Activated CD8-positive, alpha-beta T cell treated with anti-CD3 and anti-CD28 coated beads for 36 hours (primary cell): ENCODE measurements at places on chromosomes 5 and 9. TPM values are rescaled to one million over a fixed set of nuclear protein-coding genes. Genes with fewer than 3 reads are reported as not detected.

- H3K27ac ChIP-seq = no peak overlapping the region
- no peak overlapping the region for H3K4me3 ChIP-seq
- H3K36me3 ChIP-seq = no peaks in the 10 kb centered on the region
- H3K27me3 ChIP-seq = no peaks in the 10 kb centered on the region
Observed at GRCh38 chr9:131366761-131367401, 27.0 kb upstream of the PRRC2B start.

- peaks cover 6% of the 10 kb centered on the region for H3K4me1 ChIP-seq
- H3K27me3 ChIP-seq = no peaks in the 10 kb centered on the region
Observed at GRCh38 chr9:135802876-135803419, 101.0 kb downstream of the KCNT1 start.

DNA sequence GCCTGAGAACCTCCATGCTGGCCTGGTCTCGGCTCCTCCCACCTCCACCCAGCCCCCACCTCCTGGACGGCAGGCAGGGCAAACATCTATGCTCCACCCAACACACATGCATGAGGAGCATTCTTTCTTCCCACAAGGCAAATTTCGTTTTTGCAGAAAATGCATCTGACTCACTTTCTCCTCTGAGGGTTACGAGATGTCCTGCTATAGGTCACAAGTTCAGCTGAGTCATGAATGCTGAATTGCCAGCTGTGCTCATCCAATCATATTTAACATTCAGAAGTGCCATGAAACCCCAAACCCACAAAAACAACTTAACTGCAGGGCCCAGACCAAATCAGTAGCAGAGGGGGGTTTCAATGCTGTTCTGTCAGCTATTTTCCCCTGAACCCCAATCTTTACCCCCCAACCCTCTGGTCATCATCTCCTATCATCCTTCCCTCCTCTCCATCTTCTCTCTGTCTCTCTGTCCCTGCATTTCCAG lies 39.0 kb upstream of the OSMR start:
- peaks cover 15% of the 10 kb centered on the region for H3K27me3 ChIP-seq
- no peaks in the 10 kb centered on the region for H3K36me3 ChIP-seq
- H3K4me1 ChIP-seq = peaks cover 8% of the 10 kb centered on the region
- DNase-seq = peak; percentile 25
- H3K4me3 ChIP-seq = no peak overlapping the region
- no peak overlapping the region for H3K27ac ChIP-seq

GRCh38 chr5:91189480-91190313 lies 193.4 kb downstream of the ARRDC3 start:
- no peaks in the 10 kb centered on the region for H3K4me1 ChIP-seq
- peaks cover 6% of the 10 kb centered on the region for H3K27me3 ChIP-seq
- no peak overlapping the region for H3K4me3 ChIP-seq
- H3K36me3 ChIP-seq = no peaks in the 10 kb centered on the region
- no peak for DNase-seq

Gene TMEM167A
- 78.6 TPM for total RNA-seq

Gene CKMT2
- not detected for total RNA-seq

- no peak overlapping the region for H3K4me3 ChIP-seq
- no peak overlapping the region for H3K27ac ChIP-seq
- peaks cover 33% of the 10 kb centered on the region for H3K36me3 ChIP-seq
- peaks cover under 1% of the 10 kb centered on the region for H3K4me1 ChIP-seq
Observed at GRCh38 chr9:128175102-128175563, 15.1 kb downstream of the BBLN start.

Gene MBLAC2
- total RNA-seq = 4.9 TPM

GRCh38 chr9:99722877-99723276 lies 98.8 kb upstream of the NR4A3 start:
- peaks cover 34% of the 10 kb centered on the region for H3K4me1 ChIP-seq
- H3K27ac ChIP-seq = no peak overlapping the region

- H3K4me3 ChIP-seq = no peak overlapping the region
- DNase-seq = no peak
- peaks cover 9% of the 10 kb centered on the region for H3K27me3 ChIP-seq
- no peaks in the 10 kb centered on the region for H3K4me1 ChIP-seq
- no peaks in the 10 kb centered on the region for H3K36me3 ChIP-seq
- no peak overlapping the region for H3K27ac ChIP-seq
Observed at GRCh38 chr9:98558575-98558974, 150.2 kb downstream of the GABBR2 start.

- no peak overlapping the region for H3K27ac ChIP-seq
- no peaks in the 10 kb centered on the region for H3K27me3 ChIP-seq
- DNase-seq = no peak
- peaks cover 33% of the 10 kb centered on the region for H3K36me3 ChIP-seq
- peaks cover 3% of the 10 kb centered on the region for H3K4me1 ChIP-seq
Observed at GRCh38 chr9:7180247-7180646, 422.5 kb downstream of the KDM4C start.

- DNase-seq = no peak
- H3K36me3 ChIP-seq = no peaks in the 10 kb centered on the region
- H3K27me3 ChIP-seq = no peaks in the 10 kb centered on the region
- no peaks in the 10 kb centered on the region for H3K4me1 ChIP-seq
- H3K4me3 ChIP-seq = no peak overlapping the region
Observed at GRCh38 chr5:10499066-10499465, 57.4 kb downstream of the ROPN1L start.

Gene SHOC1
- not detected for total RNA-seq

Gene LECT2
- total RNA-seq = not detected

Gene CCNI2
- 8.7 TPM for total RNA-seq

DNA sequence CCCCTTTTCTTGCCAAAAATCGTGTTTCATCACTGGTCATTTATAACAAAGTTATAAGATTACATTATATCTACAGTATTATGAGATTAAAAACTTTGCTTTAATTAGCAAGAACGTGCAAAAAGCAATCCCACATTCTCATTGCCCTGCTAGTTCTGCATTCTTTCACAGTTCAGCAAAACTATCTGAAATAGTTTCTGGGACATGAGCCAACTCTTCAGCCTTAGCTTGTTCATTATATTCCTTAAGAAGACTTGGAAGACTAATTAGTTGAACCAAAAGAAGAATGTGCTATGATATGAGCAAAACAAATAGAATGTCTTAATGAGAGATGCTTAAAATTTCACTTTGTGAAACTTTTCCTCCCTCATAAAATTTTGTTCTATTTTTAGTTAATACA lies 76.7 kb downstream of the ITGA1 start:
- no peak overlapping the region for H3K4me3 ChIP-seq
- no peak for DNase-seq

DNA sequence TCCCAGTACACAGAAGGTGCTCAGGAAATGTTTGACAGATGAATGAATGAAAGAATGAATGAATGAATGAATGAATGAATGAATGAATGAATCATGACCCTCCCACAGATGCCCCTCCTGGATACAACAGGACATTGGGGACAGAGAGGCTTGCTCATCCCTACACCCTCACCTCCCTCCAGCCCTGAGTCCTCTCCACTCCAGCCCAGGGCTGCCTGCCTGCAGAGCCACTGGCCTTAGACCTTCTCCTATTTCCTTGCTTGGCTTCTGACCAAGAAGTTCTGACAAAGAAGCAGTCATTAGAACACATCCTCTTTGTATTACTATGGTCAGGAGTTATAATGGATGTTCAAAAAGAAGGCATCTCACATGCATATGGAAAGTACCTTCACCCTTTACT lies 240.7 kb upstream of the DAPK1 start:
- DNase-seq = no peak
- peaks cover 3% of the 10 kb centered on the region for H3K27me3 ChIP-seq
- no peak overlapping the region for H3K4me3 ChIP-seq

Gene IFNA7
- not detected for total RNA-seq

Gene HDAC3
- 98.3 TPM for total RNA-seq

- H3K27ac ChIP-seq = no peak overlapping the region
- H3K27me3 ChIP-seq = no peaks in the 10 kb centered on the region
- no peak for DNase-seq
- no peaks in the 10 kb centered on the region for H3K4me1 ChIP-seq
Observed at GRCh38 chr9:7104625-7105024, 346.9 kb downstream of the KDM4C start.

DNA sequence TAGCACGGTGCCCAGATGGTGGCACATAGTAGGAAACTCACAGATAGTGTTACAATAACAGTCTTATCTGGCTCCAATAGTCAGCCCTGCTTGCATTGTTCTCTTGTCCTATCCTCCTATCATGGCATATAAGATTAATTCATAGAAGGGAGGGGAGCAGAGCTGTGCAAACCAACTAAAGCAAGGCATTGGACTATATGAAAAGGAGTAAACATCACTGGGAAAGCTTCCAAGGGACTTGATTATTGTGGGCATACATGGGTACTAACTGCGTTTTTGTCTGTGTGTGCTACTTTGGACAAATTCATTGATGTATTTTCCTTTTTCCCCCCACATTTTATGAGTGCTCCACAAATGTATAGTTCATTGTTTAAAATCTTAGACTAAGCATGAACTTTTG lies 43.8 kb upstream of the C5orf47 start:
- no peaks in the 10 kb centered on the region for H3K4me1 ChIP-seq
- H3K4me3 ChIP-seq = no peak overlapping the region
- no peak overlapping the region for H3K27ac ChIP-seq
- no peak for DNase-seq

GRCh38 chr9:30757723-30758122 lies 1626.7 kb upstream of the ACO1 start:
- no peak overlapping the region for H3K27ac ChIP-seq
- no peaks in the 10 kb centered on the region for H3K4me1 ChIP-seq
- H3K4me3 ChIP-seq = no peak overlapping the region
- H3K36me3 ChIP-seq = no peaks in the 10 kb centered on the region
- H3K27me3 ChIP-seq = peaks cover 2% of the 10 kb centered on the region
- DNase-seq = no peak

Gene GAS1
- 0.11 TPM for total RNA-seq

Gene ZNF484
- 5.8 TPM for total RNA-seq

Gene AGXT2
- total RNA-seq = not detected

Gene TRPM6
- not detected for total RNA-seq

DNA sequence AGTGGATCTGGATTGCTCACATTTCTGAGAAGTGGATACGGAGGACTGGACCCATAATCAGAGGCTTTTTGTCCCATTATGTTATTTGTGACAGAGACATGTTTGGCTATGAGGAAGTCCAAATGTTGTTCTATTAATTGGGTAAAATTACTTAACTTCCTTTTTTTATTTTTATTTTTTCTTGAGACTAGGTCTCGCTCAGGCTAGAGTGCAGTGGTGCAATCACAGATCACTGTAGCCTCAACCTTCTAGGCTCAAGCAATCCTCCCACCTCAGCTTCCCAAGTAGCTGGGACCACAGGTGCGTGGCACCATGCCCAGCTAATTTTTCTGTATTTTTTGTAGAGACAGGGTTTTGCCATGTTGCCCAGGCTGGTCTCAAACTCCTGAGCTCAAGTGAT lies 11.9 kb upstream of the PGGT1B start:
- no peaks in the 10 kb centered on the region for H3K27me3 ChIP-seq
- no peak overlapping the region for H3K27ac ChIP-seq
- no peak for DNase-seq
- H3K4me3 ChIP-seq = no peak overlapping the region
- H3K4me1 ChIP-seq = no peaks in the 10 kb centered on the region

GRCh38 chr5:6397536-6398269 lies 19.4 kb upstream of the MED10 start:
- H3K36me3 ChIP-seq = no peaks in the 10 kb centered on the region
- H3K27me3 ChIP-seq = peaks cover 18% of the 10 kb centered on the region
- no peaks in the 10 kb centered on the region for H3K4me1 ChIP-seq
- no peak for DNase-seq
- no peak overlapping the region for H3K27ac ChIP-seq

GRCh38 chr5:33843579-33843978 lies 48.2 kb downstream of the ADAMTS12 start:
- H3K4me1 ChIP-seq = peaks cover 12% of the 10 kb centered on the region
- H3K4me3 ChIP-seq = no peak overlapping the region
- H3K27ac ChIP-seq = no peak overlapping the region
- no peak for DNase-seq
- H3K27me3 ChIP-seq = no peaks in the 10 kb centered on the region
- no peaks in the 10 kb centered on the region for H3K36me3 ChIP-seq

Gene HMCN2
- total RNA-seq = not detected

DNA sequence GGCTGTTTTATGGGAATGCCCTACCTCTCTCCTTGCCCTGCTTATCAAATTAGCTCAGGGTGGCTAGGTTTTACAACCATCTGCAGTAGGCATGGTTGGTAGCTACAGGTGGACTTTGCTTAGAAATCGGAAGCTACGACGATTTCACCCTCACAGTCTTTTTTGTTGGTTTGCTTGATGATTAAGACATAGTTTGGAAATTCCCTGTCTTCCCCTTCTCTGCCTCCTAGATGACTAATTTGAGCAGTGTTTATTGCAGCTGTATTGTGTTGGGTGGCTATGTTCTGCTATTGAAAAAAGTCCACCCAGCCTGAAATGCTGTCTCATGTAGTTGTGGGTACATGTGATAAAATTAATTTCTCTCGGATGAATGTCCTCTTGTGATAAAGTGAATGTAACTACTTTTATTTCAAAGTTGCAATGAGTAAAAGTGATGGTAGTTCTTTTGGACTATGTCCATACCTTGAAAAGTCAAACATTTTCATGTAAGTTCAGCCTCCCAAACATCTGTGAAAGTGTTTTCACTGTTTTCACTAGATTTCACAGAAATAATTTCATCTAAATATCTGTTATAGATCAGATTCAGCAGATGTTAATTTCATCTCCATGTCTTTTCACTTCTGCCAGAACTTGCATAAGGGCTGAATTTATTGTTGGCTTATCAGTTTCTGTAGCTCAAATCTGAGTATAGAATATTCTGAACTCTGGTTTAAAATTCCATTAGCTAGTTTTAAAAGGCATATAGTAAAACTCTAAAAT lies 37.3 kb upstream of the FYB1 start:
- peak overlapping the region; percentile 78 for H3K27ac ChIP-seq
- H3K36me3 ChIP-seq = no peaks in the 10 kb centered on the region
- H3K4me1 ChIP-seq = peaks cover 21% of the 10 kb centered on the region
- peak overlapping the region; percentile 38 for H3K4me3 ChIP-seq
- DNase-seq = peak; percentile 17
- H3K27me3 ChIP-seq = no peaks in the 10 kb centered on the region

DNA sequence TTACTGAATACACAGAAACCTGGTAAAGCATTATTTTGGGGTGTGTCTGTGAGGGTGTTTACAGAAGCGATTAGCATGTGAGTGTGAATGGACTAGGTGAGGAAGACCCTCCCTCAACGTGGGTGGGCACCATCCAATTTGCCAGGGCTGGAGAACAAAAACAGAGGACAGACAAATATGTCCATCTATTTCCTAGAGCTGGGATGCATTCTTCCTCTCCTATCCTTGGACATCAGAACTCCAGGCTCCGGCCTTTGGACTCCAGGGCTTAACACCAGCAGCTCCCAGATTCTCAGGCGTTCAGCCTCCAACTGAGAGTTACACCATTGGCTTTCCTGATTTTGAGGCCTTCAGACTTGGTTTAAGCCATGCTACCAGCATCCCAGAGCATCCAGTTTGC lies 65.8 kb upstream of the CHD1 start:
- peaks cover 9% of the 10 kb centered on the region for H3K4me1 ChIP-seq
- no peaks in the 10 kb centered on the region for H3K27me3 ChIP-seq
- DNase-seq = no peak
- H3K36me3 ChIP-seq = no peaks in the 10 kb centered on the region
- no peak overlapping the region for H3K4me3 ChIP-seq

DNA sequence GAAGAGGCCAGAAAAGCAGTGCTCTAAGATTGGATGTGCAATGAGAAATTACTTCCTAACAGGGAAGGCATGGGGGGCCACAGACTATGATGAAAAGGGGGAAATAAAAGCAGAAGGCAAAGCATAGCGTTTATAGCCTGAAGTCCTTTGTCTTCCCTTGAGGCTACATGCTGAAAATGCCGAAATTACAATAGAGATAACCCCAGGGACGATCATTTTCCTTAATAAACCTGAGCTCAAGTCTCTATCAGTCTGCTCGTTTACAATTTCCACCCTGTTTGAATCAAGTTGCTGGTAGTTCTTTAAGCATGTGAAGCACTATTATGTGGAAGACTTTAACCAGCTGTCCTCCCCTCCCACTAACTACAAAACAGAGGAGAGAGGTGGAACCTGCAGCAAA lies 60.4 kb downstream of the FREM1 start:
- H3K4me3 ChIP-seq = no peak overlapping the region
- no peaks in the 10 kb centered on the region for H3K36me3 ChIP-seq
- no peak overlapping the region for H3K27ac ChIP-seq
- H3K27me3 ChIP-seq = peaks cover 5% of the 10 kb centered on the region
- DNase-seq = no peak
